ENCODE measurements at places on chromosomes 3 and 15.

GRCh38 chr3:39021029-39021428, 30.7 kb downstream of the SCN11A start:
- DNase-seq = no peak

GRCh38 chr3:167776066-167776685, 40.7 kb downstream of the SERPINI1 start:
- no peak for DNase-seq

DNA sequence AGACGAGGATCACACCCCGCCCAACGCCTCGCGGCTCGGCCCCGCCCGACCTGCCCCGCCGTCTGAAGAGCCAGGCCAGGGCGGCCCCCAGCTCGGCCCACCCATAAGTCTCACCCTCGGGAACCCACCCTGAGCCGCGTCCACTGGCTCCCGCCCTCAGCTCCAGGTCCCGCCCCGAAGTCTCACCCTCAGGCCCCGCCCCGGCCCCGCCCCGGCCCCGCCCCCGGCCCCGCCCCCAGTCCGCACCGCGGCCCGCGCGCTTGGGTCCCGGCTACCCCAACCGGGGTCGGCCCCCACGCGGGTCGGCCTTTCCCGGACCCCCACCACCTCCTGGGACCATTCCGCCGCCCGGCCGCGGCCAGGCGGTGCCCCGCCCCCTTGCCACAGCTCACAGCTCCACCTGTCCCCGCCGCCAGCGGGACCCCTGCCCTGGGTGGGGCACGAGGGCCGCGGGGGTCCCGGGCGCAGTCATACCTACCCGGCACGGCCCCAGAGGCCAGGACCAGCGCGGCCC, 489 bp downstream of the CSPG5 start:
- peak; percentile 92 for DNase-seq

GRCh38 chr3:101529816-101530685, 17.0 kb upstream of the SENP7 start:
- DNase-seq = no peak

DNA sequence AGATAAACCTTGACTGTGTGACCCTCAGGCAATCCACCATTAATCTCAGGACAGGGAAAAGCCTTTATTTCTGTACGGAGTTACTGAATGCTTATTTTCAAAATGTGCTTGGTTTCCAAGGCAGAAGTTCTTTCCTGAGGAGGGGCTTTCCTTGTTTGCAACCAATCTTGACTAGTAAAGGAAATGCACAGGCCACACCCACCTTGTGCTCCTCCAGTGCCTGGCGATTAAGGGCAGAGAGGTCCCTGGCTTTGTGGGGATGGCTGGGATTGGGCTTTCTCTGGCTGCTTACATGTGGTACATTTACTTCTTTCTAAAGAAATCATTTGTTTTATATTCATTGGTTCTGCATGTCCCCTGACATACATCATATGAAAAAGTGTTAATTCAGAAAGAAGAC, 47.8 kb downstream of the ZNF621 start:
- DNase-seq = no peak
